ENCODE measurements at places on chromosomes 6 and 20. TPM values are rescaled to one million over a fixed set of nuclear protein-coding genes. Genes with fewer than 3 reads are reported as not detected.

The DEFB128 gene
- not detected for total RNA-seq

The BFSP1 gene
- 6.0 TPM for total RNA-seq

The CALHM6 gene
- 1.4 TPM for total RNA-seq

The CYP39A1 gene
- total RNA-seq, result 2.4 TPM

The EFCAB8 gene
- not detected for total RNA-seq

The ZSCAN12 gene
- 6.2 TPM for total RNA-seq

The KCNK5 gene
- 0.21 TPM for total RNA-seq

The PTK6 gene
- total RNA-seq, result 31.1 TPM

The BICRAL gene
- total RNA-seq, result 2.7 TPM

The IP6K3 gene
- total RNA-seq, result not detected

The CLPSL2 gene
- total RNA-seq, result not detected

The TRIM31 gene
- not detected for total RNA-seq

The GUCA1A gene
- total RNA-seq, result not detected

The LINC00237 gene
- total RNA-seq, result not detected

The TMEM242 gene
- 5.8 TPM for total RNA-seq

The SLC16A10 gene
- not detected for total RNA-seq

The GNMT gene
- total RNA-seq, result not detected

The PXDC1 gene
- total RNA-seq, result 69.9 TPM

The ULBP3 gene
- 4.0 TPM for total RNA-seq

The NOP56 gene
- total RNA-seq, result 147 TPM
